ENCODE measurements at places on chromosomes 6 and 20.

DNA sequence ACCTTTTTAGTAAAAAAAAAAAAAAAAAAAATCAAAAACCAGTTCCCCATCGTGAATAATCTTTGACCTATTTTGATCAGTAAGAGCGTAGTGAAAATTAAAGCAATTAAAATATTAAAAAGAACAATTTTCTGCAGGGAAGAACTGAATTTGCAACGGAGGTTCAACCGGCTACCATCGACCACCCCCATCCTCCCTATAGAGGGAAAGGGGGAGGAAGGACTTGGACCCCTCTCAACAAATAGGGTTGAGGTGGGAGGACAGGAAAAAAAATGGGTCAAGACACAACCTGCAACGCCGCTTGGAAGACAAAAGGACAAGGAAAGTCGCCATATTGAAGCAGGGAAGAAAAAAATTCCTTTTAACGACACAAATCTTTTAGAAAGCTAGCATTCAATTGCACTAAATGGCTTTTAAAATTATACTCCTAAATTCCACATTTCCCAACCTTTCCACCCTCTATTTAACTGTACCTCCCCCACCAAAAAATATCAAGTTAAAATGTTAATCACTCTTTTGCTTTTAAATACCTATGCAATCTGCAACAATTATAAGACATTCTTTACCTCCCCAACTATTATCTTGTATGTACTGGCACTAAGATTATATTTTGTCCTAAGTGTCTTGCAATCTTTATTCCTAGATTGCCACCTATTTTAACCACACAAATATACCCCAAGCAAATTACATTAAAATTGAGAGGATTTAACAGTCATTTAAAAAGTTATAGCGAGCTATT, 1.7 kb downstream of the PPP1R10 start:
- peak; percentile 27 for DNase-seq

- no peak for DNase-seq
These were observed 296.1 kb upstream of the FOXQ1 start for GRCh38 chr6:1015825-1016224.

GRCh38 chr20:1370548-1371110, 22.2 kb downstream of the FKBP1A start:
- DNase-seq = no peak

DNA sequence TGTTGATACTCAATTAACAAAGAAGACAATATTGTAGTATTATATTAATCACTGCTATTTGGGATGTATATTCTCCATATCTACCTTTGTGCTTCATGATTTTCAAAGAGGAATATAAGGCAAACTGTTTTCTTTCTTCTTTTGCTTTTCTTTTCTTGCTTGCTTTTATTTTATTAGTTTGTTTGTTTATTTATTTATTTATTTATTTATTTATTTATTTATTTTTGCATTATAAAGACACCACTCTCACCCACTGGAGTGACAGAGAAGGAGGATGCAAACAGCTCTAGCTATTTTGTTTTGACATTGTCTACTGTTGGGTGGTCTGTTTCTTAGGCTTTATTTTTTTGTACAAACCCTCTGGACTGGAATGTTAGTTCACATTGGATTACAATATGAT, 1352.7 kb downstream of the HACE1 start:
- no peak for DNase-seq

GRCh38 chr20:63973636-63974401, 4.1 kb upstream of the ZNF512B start:
- peak; percentile 88 for DNase-seq

GRCh38 chr20:60113024-60113724, 155.0 kb downstream of the CDH26 start:
- no peak for DNase-seq

- no peak for DNase-seq
These were observed 4.5 kb upstream of the SIRPA start for GRCh38 chr20:1890469-1891262.

DNA sequence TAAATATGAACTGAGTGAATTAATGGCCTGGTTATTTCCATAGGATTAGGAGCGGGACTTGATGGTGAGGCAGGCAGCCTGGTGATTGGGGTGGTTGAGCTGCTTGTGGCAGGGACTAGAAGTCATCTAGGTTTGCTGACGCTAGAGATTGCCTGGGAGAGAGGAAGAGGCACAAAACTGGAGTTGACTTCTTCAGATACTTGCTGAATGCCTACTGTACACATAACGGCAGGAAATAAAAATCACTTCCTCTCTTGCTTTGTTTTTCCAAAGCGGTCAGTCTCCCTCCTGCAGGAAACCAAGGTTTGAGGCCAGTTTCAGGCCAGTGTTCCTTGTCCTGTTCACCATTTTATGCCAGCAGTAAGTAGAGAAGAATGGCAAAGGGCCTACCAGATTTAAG, 36.7 kb upstream of the MYLIP start:
- peak; percentile 61 for DNase-seq

DNA sequence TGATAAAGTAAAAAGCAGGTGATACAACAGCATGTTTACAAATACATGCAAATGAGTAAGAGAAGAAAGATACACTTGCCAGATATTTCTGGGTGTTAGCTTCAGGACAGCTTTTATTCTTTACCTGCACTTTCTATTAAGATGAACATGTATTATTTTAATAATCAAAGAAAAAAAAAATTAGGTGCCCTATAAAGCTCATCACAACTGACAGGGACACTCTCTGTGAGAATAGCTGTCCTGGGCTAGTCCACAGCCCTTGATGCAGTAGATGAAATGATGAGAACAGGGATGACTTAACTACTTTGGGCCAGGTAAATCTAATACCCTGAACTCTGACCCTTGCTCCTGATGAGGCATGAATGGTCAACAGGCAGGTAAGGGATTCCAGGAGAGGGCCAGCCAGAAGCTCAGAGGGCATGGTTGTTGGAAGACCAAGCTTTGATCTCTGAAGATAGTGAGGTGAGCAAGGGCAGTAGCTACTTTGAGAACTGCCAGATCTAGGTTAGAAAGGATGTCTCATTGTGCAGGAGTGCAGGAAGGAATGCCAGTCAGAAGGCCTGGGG, 15.6 kb downstream of the NSFL1C start:
- DNase-seq = no peak

DNA sequence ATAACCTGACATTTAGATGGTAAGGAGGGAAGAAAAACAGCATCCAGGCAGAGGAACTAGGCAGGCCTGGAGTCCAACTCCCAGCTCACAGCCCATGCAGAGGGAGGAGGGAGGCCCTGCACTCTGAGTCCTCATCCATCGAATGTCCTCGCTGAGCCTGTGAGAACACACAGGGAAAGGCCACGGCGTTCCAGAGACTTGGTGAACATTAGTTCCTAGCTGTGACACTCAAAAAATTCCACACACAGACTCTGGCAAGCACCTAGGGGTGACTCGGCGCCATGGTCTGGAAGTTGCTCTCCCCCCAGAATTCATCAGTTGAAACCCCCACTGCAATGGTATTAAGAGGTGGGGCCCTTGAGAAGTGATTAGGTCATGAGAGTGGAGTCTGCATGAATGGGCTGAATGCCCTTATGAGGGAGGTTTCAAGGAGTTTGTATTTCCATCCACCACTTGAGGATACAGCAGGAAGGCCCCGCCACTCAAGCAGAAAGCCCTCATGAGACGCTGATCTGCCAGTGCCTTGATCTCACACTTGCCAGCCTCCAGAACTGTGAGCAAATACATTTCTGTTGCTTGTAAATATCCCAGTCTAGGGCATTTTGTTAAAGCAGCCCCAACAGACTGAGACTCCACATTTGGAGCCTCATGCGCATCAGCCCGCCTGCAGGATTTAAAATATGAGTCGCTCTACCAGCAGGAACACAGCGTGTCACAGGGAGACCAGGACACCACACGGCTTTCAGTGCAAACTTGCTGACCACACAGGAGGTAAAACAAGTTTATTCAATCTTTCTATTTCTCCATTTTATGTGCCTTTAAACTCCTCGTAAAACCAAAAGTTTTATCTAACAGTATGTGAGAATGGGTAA, 73.9 kb downstream of the WDR27 start:
- DNase-seq = no peak
